ENCODE measurements at places on chromosomes 2 and 18.

- no peak for DNase-seq
Measured at GRCh38 chr2:11748861-11749645, 2.6 kb downstream of the LPIN1 start.

DNA sequence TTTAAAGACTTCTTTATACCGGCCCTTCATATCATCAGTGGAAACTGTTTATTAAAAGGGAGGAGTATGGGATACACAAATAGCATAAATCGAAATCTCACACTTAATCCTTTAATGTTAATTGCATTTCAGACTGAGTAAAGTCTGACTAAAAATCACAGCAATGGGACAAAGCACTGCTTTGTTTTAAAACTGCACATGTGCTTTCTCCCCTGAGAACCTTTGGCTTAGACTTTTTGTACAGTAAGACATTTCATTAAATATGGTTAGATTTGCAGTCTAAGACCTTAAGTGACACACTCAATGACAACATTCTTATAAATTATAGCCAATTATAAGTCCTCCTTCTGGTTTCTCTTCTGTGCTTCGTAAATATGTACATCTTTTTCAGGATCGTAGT lies 12.5 kb downstream of the METTL21A start:
- DNase-seq = no peak

DNA sequence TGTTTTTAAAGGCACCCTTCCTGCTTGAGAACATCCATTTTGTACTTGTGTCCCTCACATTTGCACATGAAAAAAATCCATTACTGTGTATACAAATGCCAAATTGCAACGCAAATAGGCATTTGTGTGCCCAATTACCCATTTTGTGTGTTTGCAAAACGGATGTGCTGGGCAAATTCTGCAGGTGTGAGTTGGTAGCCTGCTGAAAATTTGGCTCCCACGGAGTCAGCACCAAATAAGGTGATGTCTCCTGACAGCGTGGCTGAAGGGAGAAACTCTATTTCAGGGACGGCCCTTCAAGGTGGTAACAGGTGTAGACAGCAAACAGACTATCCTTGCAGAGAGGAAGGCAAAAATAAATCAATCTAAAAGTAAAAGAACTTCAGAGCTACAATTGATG lies 661.1 kb downstream of the BCL11A start:
- no peak for DNase-seq

GRCh38 chr18:68779169-68779568 lies 18.7 kb upstream of the CCDC102B start:
- DNase-seq = no peak

DNA sequence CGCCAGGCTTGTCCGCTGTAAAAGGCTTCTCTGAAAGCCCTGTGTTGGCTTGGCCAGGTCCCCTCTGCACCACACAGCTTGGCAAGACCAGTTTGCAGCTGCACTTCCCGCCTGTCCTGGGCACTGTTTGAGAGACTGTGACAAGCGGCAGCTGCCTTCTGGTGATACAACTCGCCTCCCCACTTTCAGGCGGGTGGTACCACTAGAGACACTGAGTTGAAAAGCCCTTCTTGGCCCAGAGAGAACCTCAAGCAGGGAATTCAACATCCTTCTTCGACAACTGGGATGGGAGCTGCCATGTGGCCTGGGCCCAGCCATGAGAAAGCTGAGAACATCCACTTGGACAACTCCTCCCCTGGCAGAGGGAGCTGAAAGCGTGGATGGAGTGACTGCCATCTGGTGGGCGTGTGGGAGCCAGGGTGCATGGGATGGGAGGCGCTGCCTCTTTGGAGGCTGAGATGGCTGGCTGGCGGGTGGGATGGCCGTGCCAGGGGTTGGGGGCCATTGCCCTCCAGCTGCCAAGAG lies 125.5 kb upstream of the REV1 start:
- DNase-seq = no peak

GRCh38 chr2:98016908-98017670 lies 21.3 kb upstream of the TMEM131 start:
- DNase-seq = no peak

DNA sequence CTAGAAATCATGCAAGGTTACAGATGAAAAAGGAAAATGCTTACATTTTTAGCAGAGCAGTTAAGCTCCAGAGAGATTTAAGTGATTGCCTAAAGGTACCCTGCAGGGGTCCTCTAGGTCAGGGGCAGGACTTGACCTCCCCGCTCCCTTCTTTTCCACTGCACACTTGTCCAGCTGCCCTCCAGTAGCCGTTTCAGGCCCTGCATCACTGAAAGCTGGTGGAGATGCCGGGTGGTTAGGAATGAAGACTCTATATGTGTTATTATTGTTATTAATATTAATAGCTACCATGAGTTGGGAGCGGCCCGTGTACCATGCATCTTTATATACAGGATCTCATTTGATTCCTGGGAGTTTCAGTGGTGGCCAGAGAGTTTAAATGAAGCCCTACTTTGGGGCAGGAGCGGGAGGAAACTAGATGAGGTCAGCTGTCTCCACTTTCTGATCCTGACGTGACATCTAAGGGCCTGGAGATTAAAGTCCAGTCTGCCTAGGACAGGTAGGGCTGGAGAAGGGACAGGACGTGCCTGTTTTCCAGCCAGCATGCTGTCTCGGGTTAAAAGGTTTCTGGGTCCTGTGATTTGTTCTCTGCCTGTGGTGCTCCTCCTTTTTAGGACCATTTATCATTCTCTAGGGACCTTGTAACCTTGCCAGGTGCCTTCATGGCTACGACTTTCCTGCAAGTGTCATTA lies 2.1 kb downstream of the TMEM37 start:
- no peak for DNase-seq

- DNase-seq = no peak
Measured at GRCh38 chr2:41989501-41990180, 58.2 kb upstream of the PKDCC start.

GRCh38 chr2:230888824-230889400 lies 24.2 kb downstream of the ITM2C start:
- DNase-seq = no peak

DNA sequence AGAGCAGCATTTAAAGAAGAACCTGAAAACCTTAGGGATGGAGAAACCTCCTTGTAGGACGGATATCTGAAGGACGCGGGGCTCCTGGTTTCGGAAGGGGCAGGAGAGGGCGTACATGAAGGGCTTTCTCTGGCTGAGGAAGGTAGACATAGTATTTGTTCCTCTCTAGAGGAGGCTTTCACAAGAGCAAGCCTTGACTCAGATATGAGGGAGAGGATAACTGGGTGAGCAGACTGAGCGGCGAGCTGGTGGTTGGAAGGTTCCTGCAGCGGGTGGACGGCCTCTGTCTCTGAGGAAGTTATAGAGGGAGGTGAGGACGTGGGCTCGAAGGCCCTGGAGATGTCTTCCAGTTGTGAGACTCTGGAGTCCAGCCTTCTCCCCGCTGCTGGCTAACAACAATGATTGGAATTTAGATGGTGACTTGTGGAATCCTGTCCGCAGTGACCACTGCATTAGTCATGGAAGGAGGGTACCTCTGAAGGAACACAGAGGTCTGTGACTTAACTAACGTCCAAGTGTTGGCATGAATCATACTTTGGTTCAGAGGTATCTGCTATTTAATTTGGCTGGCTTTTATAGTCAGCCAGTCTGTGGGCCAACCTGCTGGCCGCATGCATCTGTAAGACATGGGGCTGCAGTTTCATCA lies 80.9 kb downstream of the ASAP2 start:
- no peak for DNase-seq

DNA sequence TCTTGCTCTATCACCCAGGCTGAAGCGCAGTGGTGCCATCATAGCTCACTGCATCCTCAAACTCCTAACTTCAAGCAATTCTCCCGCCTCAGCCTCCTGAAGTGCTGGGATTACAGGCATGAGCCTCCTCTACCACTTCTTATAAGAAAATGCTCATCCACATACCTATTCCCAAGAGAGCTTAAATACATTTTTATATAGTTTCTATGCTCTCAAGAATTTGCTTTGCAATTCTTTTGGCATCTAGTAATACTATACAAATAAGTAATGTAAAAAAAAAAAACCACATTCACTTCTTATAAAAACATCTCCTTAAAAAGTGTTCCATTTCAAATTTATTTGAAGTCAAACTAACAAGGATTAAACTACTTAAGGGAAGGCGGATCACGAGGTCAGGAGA lies 197.3 kb downstream of the DNAH7 start:
- no peak for DNase-seq

DNA sequence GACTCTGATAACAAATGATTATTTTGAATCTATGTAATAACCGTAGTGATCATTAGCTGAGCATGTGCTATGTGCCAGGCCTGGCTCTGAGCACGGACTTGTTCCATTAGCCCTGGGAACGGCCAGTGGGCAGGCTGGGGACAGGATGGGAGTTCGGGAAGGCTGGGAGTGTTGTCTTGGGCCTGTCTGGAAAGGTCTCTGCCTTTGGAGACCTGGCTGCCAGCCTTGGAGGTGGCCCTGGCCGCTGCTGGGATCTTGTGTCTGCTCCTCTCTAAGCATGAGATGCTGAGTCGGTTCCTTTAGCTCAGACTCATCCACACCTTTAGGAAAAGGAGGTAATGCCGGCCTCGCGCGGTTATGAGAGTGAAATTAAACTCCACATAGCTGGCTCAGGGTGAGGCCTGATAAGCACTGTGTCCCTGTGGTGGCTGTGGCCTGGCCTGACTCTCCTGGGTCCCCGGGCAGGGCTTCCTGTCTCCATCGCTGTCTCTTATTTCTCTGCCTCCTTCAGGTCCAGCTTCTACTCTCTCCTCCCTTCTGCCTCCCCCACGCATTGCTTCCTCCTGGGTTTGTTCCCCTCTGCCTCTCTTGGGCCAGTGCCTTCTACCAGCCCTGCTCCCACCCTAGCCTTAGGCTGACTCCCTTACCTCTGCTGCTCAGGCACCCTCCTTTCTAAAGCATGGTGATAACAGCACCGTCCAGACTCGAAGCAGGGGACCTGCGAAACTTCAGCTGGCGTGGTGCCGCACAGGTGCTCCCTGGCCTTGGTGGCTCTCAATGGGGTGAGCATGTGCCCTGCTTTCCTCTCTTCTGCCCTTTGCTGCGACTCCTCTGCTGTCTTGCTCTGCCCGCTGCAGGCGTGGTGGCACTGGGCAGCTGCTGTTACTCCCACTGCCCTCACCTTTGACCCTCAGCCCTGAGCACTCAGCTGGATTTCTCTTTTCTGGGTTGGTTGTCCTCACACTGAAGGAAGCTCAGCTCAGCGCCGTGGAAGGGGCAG lies 41.8 kb downstream of the NCK2 start:
- DNase-seq = no peak
